Left ventricle myocardium inferior (tissue), 1 donor: ENCODE measurements at places on chromosomes 11 and 22. TPM values are rescaled to one million over a fixed set of nuclear protein-coding genes. Genes with fewer than 3 reads are reported as not detected.
A peak's percentile ranks its signal among the peaks of the same experiment; 100 is the strongest.

The MACROD1 gene
- 127 TPM for total RNA-seq

The FAM181B gene
- total RNA-seq = 0.19 TPM

The PLA2G6 gene
- 14.1 TPM for total RNA-seq

The INTS4 gene
- total RNA-seq = 15.4 TPM

DNA sequence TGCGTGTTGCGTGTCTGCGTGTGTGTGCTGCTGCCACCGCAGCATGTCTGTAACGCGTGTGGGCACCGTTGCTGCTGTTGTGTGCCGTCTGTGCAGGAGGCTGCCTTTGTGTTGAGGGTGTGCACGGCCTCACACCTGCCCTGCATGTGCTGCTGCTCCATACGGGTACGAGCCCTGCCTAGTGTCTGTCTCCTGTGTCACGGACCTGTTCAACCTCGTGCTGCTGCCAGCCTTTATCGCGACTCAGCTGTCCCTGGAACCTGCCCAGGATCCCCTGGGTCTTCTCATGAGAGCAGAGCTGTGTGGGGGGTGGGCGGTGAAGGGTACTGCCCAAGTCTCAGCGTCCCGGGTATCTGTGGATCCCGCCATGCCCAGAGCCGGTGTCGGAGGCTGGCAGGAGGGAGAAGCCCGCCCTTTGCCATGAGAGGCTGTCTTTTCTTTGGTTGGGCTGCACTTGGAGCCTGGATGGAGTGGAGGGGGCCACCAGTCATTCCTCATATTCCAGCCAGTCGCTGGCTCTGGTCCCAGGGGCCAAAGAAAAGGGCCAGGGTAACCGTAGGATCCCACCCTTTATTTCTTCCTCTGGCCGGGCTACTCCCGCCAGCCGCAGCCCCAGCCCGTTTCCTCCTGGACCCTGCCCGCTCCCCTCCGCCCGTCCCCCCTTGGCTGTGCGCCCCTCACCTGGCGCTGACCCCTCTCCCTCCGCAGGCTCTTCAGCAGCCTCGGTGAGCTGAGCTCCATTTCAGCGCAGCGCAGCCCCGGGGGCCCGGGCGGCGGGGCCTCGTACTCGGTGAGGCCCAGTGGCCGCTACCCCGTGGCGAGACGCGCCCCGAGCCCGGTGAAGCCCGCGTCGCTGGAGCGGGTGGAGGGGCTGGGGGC, 7.8 kb upstream of the ACR start:
- H3K4me1 ChIP-seq = peaks cover 85% of the 10 kb centered on the region
- peak; percentile 15 for DNase-seq
- H3K36me3 ChIP-seq = peaks cover 20% of the 10 kb centered on the region

- no peaks in the 10 kb centered on the region for H3K36me3 ChIP-seq
- no peaks in the 10 kb centered on the region for H3K4me1 ChIP-seq
- H3K4me3 ChIP-seq = no peak overlapping the region
- no peak for DNase-seq
- H3K27me3 ChIP-seq = peaks cover 7% of the 10 kb centered on the region
Measured at GRCh38 chr11:125554038-125554437, 15.2 kb upstream of the EI24 start.

GRCh38 chr22:43152357-43153071, 1.2 kb downstream of the TSPO start:
- DNase-seq = peak; percentile 79
- H3K27me3 ChIP-seq = no peaks in the 10 kb centered on the region
- H3K4me1 ChIP-seq = peaks cover 31% of the 10 kb centered on the region
- H3K27ac ChIP-seq = peak overlapping the region; percentile 89
- no peaks in the 10 kb centered on the region for H3K36me3 ChIP-seq

GRCh38 chr11:118640332-118641154, 33.1 kb downstream of the PHLDB1 start:
- DNase-seq = no peak
- H3K4me3 ChIP-seq = no peak overlapping the region
- H3K27ac ChIP-seq = peak overlapping the region; percentile 64
- peaks cover 99% of the 10 kb centered on the region for H3K36me3 ChIP-seq

GRCh38 chr11:134510233-134511040, 98.4 kb upstream of the B3GAT1 start:
- H3K36me3 ChIP-seq = no peaks in the 10 kb centered on the region
- no peak overlapping the region for H3K4me3 ChIP-seq
- H3K27ac ChIP-seq = no peak overlapping the region
- no peak for DNase-seq

DNA sequence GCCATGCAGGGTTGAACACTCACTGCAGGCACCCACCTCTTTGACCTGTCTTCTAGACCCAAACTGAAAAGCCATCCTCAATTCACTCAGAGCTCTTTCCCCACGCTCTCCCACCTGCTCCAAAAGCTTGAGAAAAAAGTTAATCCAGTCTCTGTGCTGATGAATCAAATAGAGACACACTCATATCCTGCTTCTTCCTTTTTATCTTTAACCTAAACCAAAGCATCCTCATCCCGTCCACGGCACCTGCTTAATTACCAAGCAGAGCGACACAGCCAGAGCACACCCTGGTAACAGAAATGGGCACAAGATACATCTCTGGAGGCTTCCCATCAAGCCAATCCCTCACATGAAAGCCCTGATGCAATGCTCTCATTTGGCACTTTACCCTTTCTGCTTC, 102.6 kb downstream of the PLEKHA7 start:
- no peak overlapping the region for H3K27ac ChIP-seq
- no peaks in the 10 kb centered on the region for H3K36me3 ChIP-seq
- no peak overlapping the region for H3K4me3 ChIP-seq
- no peaks in the 10 kb centered on the region for H3K27me3 ChIP-seq
- H3K4me1 ChIP-seq = peaks cover 43% of the 10 kb centered on the region

DNA sequence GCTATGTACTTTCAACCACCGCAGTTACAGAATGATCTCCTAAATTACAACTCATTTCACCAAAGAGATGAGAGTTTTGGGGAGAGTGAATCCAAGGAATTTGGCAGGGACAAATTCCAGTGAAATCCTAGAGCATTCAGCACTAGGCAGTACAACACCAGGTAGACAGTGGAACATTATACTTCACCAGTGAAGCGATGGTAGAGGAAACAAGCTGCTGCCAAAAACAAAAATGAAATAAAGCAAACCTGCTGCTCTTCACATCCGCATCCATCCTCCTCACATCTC, 16.9 kb downstream of the SMCO4 start:
- peak overlapping the region; percentile 54 for H3K27ac ChIP-seq
- peaks cover 83% of the 10 kb centered on the region for H3K4me1 ChIP-seq
- no peak for DNase-seq
- H3K4me3 ChIP-seq = no peak overlapping the region
- H3K36me3 ChIP-seq = no peaks in the 10 kb centered on the region

DNA sequence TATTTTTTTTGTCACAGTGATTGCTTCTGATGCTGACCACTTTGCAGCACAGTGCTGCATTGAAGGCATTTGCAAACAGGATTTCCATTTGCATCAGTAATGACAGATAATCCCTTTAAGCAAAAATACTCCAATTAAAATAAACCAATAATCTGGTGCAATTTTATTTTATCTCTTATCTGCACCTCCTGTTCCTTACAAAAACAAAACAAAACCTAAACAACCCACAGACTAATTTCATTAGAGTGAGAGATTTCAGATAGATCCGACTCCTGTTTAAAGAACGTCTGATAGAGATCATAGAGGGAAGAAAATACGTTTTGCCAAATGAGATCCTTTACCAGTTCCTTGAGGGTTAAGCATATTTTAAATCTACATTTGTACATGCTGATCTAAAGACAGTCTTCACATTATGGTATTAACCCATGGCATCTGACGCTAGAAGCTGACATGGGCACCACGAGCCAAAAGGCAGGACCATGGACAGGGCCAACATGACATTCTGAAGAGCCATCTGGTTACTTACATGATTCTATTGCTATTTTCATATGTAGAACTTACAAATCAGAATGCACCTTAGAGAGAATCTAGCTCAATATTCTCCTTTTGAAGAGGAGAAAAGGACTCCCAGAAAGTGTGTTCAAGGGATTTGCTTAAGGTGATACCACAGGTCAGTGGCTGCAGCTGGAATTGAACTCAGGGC, 286.2 kb upstream of the NARS2 start:
- H3K27ac ChIP-seq = no peak overlapping the region
- no peaks in the 10 kb centered on the region for H3K4me1 ChIP-seq

- no peak overlapping the region for H3K4me3 ChIP-seq
- H3K4me1 ChIP-seq = peaks cover 19% of the 10 kb centered on the region
- H3K36me3 ChIP-seq = no peaks in the 10 kb centered on the region
- H3K27ac ChIP-seq = peak overlapping the region; percentile 42
- no peak for DNase-seq
Measured at GRCh38 chr11:95322539-95322938, 91.5 kb upstream of the SESN3 start.

DNA sequence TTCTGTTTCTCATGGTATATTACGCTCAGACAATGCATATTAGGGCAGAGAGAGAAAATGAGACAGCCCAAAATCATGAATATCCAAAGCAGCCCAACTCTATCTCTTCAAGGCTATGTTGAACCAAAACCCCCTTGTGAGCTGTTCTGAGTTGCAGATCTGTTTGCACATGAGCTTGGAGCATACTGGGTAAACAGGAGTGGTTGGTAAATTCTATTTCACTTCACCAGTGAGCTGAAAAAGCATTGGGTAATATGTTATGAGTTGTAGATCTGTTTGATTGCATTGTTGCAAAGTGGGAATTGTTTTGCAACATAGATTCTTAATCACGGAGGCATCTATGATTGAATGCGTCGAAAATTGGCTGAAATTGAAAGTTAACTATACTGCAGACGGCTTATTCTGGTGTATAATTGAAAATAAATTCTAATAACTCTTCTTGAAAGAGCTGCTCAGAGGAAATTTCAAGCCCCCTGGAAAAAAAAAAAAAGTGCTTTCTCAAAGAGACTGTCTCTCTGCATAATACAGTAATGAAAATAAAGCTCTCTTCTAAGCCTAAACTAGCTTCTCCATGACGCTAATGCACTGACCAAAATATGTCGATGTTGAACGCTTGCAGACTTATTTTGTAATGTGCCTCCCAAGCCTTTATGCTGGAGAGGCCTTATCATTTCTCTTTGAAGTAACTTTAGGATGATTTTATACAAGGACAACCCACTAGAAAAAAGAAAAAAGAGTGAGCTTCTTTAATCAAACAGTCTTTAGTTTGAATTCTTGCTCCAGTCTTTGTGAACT, 263.7 kb downstream of the NTM start:
- no peak overlapping the region for H3K4me3 ChIP-seq
- H3K36me3 ChIP-seq = no peaks in the 10 kb centered on the region
- no peak overlapping the region for H3K27ac ChIP-seq
- H3K4me1 ChIP-seq = no peaks in the 10 kb centered on the region
- peaks cover 47% of the 10 kb centered on the region for H3K27me3 ChIP-seq

DNA sequence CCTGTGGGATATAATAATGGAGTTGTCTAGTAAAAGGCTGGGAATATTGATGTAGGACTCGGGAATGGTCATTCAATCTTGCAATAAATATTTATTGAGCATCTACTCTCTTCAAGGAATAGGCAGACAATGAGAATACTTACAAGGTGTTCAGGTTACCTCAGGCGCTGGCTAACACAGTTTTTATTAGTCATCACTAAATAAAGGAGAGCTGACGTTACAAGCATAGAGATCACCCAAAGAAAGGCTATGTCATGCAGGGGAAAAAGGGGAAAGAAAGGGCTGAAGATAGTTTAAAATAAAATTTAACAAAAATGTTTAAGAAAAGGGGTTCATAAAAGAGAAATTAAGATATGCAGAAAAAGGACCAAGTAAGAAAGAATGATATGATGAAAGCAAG, 15.8 kb upstream of the CTSC start:
- DNase-seq = no peak
- H3K27me3 ChIP-seq = no peaks in the 10 kb centered on the region
- no peaks in the 10 kb centered on the region for H3K4me1 ChIP-seq
- H3K4me3 ChIP-seq = no peak overlapping the region
- H3K36me3 ChIP-seq = no peaks in the 10 kb centered on the region
- H3K27ac ChIP-seq = no peak overlapping the region

DNA sequence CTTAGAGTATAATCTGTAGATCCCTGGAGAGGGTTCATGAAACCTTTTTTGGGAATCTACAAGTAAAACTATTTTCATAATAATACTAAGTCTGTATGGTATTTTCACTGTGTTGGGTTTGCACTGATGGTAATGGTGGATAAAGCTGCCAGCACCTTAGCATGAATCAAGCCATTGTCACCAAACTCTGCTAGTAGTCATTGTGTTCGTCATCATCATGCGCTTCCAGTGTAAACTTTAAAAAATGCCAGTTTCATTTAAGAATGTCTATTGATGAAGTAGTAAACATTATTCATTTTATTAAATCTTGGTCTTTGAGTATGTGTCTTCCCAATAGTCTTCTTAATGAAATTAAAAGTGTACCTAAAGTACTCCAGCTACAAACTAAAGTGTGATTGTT, 15.0 kb downstream of the ALKBH3 start:
- H3K4me3 ChIP-seq = no peak overlapping the region
- H3K27me3 ChIP-seq = no peaks in the 10 kb centered on the region
- peaks cover 85% of the 10 kb centered on the region for H3K36me3 ChIP-seq
- DNase-seq = no peak

DNA sequence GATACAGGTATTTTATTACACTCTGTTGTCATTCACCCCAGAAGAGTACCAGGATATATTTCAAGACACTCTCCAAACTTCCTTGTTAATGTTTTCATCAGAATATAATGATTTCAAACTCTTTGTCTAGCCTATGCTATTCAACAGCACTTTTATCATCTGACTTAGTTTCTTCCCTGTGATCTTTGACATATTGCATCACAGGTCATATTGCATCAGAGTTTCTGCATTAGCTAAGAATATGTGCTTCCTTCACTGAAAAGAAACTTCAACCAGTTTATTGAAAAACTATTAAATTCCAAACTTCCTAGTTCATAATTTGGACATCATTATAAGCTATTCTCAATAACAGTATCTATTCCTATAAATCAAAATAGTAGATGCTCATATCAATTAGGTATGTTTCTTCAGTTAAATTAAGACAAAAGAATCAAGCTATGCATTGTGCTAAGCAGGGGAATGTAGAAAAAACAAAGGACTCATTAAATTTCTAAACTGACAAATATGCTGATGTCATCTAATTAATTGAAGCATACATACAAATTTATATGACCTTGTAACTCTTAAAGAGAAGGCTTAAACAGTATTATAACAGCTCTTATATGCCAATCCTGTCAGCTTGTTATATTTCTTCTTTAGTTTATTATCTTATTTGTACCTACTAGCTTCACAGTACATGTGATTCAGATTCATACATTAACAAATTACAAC, 361.8 kb upstream of the LUZP2 start:
- no peaks in the 10 kb centered on the region for H3K27me3 ChIP-seq
- no peak overlapping the region for H3K4me3 ChIP-seq
- H3K27ac ChIP-seq = no peak overlapping the region
- H3K36me3 ChIP-seq = no peaks in the 10 kb centered on the region

GRCh38 chr11:123216249-123216648, 21.2 kb upstream of the CLMP start:
- no peaks in the 10 kb centered on the region for H3K36me3 ChIP-seq
- no peak overlapping the region for H3K27ac ChIP-seq
- no peaks in the 10 kb centered on the region for H3K4me1 ChIP-seq
- no peak overlapping the region for H3K4me3 ChIP-seq
- DNase-seq = no peak
- peaks cover 68% of the 10 kb centered on the region for H3K27me3 ChIP-seq

GRCh38 chr22:41021613-41022454, 70.6 kb upstream of the EP300 start:
- no peaks in the 10 kb centered on the region for H3K36me3 ChIP-seq
- peak; percentile 75 for DNase-seq
- peaks cover 26% of the 10 kb centered on the region for H3K4me1 ChIP-seq
- peak overlapping the region; percentile 99 for H3K27ac ChIP-seq
